Fibroblast of villous mesenchyme (primary cell): ENCODE measurements at places on chromosomes 6 and 20. TPM values are rescaled to one million over a fixed set of nuclear protein-coding genes. Genes with fewer than 3 reads are reported as not detected.

NKAPL gene
- total RNA-seq: 0.64 and 1.7 TPM in 2 replicates

GRCh38 chr6:1574083-1574761, 35.5 kb upstream of the FOXC1 start:
- no peak for DNase-seq

CPXM1 gene
- total RNA-seq: 7.4 and 10.8 TPM in 2 replicates

RHAG gene
- not detected in 2 replicates for total RNA-seq

DNA sequence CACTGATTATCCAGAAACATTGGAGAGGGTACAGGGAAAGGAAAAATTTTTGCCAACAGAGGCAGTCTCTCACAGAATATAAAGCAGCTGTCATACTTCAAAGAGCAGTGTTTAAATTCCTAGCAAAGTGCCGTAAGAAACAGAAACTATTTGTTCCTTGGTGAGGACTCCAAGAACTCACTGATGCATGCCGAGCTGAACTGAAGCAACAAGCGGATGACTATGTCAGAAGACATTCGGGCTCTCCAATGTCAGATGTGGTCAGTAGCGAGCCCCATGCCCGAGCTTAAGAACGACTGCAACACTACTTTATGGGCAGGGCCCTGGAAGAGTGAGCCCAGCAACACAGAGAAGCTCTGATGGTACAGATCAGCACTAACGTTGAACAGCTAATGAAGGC, 54.7 kb downstream of the OR2B6 start:
- DNase-seq: no peak

GRCh38 chr6:157316871-157317814, 6.2 kb downstream of the TMEM242 start:
- peak; percentile 86 for DNase-seq

- no peak for DNase-seq
These were observed 51.6 kb downstream of the LAMP5 start for GRCh38 chr20:9565910-9566550.

DNA sequence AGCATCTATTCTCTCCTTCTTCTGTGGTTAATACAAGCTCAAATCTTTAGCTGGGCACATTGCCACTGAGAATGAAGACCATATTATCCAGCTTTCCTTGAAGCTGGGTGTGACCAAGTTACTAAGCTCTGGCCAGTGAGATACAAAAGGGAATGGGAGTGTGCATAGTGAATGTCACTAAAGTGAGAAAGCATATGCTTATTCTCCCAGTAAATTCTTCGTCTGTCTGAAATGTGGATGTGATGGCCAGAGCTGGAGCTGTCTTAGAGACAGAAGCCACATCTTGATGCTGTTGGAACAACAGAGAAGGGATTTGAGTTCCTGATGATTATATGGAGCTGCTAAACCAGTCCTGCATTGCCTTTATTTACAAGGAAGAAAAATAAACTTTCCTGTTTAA, 60.1 kb downstream of the SESN1 start:
- no peak for DNase-seq

UNC93A gene
- not detected in 2 replicates for total RNA-seq

GRCh38 chr6:133967347-133967746, 14.3 kb downstream of the TBPL1 start:
- DNase-seq: no peak

GRCh38 chr20:46100988-46101387, 11.2 kb upstream of the NCOA5 start:
- no peak for DNase-seq

FOXS1 gene
- total RNA-seq: 1.7 and 2.9 TPM in 2 replicates

PPIL6 gene
- 0.97 and 1.7 TPM in 2 replicates for total RNA-seq

GRCh38 chr6:11324453-11325015, 92.1 kb upstream of the NEDD9 start:
- no peak for DNase-seq

GRCh38 chr6:50889935-50890334, 71.3 kb downstream of the TFAP2B start:
- DNase-seq: no peak

DNA sequence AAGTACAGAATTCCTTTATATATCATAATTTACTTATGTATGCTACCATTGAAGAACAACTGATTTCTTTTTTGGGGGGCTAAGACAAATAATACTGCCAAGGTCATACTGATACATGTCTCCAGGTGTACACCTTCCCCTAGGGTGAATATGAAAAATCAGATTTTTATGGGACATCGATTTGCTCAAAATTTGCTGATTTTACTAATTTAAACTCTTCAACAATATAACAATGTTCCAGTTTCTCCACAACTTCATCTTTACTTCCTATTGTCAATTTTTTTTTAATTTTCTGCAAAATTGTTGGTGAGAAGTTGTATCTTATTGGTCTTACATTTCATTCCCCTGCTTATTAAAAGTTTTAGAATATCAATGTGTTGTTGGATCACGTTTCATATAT, 495.4 kb upstream of the MANEA start:
- DNase-seq: no peak

- DNase-seq: no peak
These were observed 68.6 kb upstream of the FOXP4 start for GRCh38 chr6:41477572-41477971.

DAAM2 gene
- 13.8 and 16.1 TPM in 2 replicates for total RNA-seq

- DNase-seq: no peak
These were observed 33.4 kb upstream of the PRELID3B start for GRCh38 chr20:59075934-59076508.

DNA sequence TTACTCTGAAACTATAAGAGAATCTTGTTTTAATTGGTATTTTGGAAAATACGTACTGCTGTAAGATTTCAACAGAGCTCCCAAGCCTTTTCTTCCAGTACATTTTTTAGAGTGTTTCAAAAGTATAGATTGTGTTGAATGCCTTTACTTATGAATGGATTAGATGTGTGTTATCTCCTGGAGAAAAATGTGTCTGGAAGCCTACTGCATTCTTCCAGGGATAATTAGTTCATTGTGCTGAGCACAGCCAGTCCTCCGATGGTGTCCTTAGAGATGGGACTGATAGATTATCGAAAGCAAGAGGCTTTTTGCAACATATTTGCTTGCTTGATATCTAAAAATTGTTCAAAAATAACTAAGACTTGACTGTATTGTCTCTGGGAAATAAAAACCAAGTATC, 114.2 kb downstream of the PLEKHG1 start:
- DNase-seq: no peak

DNA sequence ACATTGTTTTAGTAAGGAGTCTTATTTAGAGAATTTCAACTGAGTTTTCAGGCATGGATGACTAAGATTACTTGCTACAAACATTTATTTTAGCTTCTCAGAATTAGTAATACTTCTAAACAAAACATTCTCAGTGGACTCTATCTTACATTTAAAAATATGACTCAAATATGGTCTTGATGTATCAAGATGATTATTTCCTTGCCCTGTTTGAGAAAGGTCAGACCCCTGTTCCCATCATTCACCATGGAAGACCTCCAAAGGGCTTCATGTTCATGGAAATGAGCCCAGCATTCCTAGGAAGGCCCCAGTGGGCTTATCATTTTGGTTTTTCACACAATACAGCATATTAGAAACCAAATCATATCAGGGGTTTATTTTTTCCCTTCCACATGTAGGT, 24.6 kb upstream of the TRPC4AP start:
- peak; percentile 16 for DNase-seq

DNA sequence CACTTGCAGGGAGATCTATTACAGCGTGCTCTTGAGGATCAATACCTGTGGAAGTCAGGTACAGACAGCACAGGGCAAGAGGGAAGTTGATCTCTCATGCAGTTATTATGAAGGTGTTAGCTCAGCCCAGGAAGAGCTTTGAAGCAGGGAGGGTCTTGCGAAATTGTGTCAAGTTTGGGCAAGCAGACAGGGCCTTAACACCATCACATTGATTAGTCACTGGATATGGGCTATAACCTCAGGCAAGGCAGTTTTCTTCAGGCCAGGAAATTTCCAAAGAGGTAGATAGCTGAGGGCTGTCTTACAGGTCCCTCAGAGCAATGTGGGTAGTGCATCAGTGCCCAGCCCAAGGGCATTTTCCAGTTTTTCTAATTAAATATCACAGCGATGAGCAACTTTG, 643.8 kb downstream of the DHX35 start:
- no peak for DNase-seq

TNF gene
- under 0.01 TPM in 2 replicates for total RNA-seq

DNA sequence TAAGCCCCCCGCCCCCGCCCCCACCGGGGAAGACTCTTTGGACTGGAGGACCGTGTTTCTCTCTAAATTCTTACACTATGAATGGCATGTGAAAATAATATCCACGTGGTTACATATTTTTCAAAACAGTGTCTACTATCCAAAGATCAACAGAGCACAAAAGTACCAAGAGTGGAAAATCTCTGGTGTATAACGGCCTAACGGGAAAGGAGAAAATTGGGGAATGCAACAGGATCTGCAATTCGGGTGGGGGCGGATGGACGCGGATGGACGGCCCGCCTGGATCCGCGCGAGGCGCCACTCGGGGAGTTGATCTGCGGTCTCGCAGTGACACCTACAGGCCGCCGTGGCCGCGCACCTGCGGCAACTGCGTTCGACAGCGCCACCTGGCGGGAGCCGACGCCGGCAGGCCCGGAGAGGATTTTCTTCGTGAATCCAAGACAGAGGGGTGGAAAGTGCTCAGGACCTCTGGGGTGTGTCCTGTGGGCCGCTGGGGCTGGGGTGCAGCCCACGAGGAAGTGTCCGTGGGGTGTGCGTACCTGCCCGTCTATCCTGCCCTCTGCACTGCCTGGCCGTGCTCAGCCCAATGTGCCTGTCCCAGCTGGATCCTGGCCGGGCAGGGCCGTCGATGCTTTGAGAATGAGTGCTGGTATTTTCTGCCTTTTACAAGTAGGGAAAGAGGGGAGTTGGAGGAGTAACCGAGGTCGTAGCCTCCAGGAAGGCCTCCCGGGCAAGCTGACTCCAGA, 18.6 kb downstream of the ANKRD60 start:
- peak; percentile 75 for DNase-seq

HCRTR2 gene
- total RNA-seq: not detected in 2 replicates

- DNase-seq: no peak
These were observed 117.6 kb downstream of the MYLK4 start for GRCh38 chr6:2632976-2633584.

- no peak for DNase-seq
These were observed 36.5 kb downstream of the SULF2 start for GRCh38 chr20:47748823-47749222.
